ENCODE measurements at places on chromosomes 6 and 20.

DNA sequence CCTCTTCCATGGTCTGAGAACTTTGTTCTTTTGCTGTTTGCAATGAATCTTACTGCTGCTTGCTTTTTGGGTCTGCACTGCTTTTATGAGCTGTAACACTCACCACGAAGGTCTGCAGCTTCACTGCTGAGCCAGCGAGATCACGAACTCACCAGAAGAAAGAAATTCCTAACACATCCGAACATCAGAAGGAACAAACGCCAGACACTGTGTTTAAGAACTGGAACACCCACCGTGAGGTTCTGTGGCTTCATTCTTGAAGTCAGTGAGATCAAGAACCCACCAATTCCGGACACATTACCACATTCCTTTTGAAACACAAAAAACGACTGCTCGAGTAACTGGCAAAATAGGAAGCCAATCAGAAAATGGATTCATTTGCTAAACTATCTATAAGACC is 471.8 kb downstream of the TFAP2A start:
- no peak for DNase-seq

- no peak for DNase-seq
Observed at GRCh38 chr20:22779878-22780277, 195.5 kb upstream of the FOXA2 start.

DNA sequence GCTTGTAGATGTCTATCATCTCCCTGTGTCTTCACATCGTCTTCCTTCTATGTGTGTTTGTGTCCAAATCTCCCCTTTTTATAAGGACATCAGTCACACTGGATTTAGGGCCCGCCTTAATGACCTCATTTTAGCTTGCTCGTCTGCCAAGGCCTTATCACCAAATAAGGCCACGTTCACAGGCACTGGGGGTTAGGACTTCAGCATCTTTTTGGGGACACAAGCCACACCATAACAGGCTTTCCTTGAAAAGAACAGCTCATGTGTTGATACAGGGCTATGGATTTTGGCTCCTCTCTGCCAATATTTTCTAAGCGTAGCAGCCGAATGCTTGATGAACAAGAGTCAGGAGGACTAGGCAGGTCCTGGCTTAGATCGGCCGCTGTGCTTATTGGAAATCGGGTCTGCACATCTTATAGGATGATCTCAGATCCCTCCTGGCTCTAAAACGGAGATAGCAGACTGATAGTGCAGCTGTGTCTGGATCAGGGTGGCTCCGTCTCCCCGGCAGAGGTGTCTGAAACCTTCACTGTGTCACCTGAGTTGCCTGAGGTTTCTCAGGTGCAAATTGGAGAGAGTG is 16.2 kb upstream of the TMEM181 start:
- DNase-seq = no peak

GRCh38 chr6:100614386-100614785 is 149.7 kb upstream of the SIM1 start:
- no peak for DNase-seq

- no peak for DNase-seq
Observed at GRCh38 chr6:12621754-12622153, 94.8 kb upstream of the PHACTR1 start.

DNA sequence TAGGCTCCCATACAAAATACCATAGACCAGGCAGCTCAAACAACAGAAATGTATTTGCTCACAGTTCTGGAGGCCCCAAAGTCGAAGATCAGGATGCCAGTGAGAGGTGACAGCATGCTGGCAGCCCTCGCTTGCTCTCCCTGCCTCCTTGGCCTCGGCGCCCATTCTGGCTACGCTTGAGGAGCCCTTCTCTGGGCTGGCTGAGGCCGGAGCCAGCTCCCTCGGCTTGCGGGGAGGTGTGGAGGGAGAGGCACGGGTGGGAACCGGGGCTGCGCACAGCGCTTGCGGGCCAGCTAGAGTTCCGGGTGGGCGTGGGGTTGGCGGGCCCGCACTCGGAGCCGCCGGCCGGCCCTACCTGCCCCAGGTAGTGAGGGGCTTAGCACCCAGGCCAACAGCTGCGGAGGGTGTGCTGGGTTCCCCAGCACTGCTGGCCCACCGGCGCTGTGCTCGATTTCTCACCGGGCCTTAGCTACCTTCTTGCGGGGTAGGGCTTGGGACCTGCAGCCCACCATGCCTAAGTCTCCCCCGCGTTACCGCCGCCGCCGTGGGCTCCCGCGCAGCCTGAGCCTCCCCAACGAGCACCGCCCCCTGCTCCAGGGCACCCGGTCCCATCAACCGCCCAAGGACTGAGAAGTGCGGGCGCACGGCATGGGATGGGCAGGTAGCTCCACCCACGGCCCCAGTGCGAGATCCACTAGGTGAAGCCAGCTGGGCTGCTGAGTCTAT is 32.6 kb upstream of the SERPINB9 start:
- no peak for DNase-seq

DNA sequence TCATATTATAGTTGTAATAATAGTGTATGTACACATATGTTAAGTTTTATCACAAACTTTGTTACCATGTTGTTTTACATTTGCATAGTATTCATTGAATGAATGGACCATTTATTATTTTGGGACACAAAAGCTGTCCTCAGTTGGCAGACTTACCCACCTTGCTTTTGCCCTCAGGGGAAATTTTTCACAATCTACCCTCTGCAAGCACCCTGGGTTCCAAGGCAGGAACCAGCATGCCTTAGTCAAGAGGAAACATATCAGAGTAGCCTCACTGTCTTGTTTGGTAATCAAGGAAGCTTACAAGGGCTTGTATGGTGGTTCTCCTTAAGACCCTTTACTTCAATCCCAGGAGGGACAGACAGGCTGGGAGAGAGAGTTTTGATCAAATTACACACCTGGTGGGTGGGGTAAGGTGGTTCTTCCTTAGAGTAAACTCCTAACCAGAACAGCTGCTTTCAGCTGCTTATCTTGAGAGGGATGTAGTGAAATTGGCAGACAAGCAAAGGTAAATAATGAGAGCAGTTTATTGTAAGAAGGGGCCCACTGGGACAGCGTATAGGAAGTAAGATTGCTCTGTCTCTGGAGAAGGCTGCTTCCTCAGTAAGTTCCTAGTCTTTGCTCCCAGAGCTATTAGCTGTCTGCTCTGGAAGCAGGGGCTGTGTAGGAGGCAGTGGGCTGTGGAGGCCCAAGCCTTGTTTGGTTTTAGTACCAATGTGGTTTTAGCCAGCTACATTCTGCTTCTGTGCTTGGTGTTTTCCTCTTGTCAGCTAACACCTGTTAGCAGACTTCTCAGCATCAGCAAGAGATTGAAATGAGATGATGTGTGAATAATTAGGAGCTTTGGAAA is 31.1 kb downstream of the BRPF3 start:
- DNase-seq = no peak

- DNase-seq = no peak
Observed at GRCh38 chr6:37717836-37718251, 20.2 kb upstream of the MDGA1 start.

- peak; percentile 55 for DNase-seq
Observed at GRCh38 chr6:150720774-150721233, 121.1 kb downstream of the PLEKHG1 start.

DNA sequence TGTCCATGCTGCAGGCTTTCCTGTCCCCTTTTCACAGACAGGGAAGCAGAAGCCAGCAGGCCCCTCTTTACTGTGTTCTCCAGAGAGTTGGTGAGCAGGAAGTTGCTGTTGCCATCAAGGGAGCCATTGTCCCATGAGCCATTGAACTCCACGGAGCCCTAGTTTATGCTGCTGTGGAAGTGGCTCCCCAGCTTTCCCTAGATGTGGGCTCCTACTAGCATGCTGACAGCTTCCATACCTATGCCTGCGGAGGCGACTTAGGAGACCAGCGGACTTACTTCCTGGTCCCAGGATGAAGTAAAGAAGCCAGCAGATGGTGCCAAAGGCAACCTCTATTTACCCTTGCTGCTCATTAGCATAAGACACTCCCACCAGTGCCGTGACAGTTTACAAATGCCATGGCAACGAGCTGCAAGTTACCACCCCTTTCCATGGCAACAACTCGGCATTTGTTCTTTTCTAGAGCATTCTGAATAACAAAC is 30.8 kb upstream of the FKBP1A start:
- no peak for DNase-seq

GRCh38 chr20:752291-752690 is 16.0 kb downstream of the SLC52A3 start:
- no peak for DNase-seq

Measured in memory B cell (primary cell).